Stimulated activated CD8-positive, alpha-beta memory T cell treated with anti-CD3 and anti-CD28 coated beads, Interleukin-15, amount 100 ng/mL, for 1 hour (primary cell): ENCODE measurements at places on chromosomes 7 and 10.

GRCh38 chr10:118444069-118444468 is 101.9 kb upstream of the FAM204A start:
- no peak for DNase-seq

- DNase-seq, result no peak
Observed at GRCh38 chr7:9958486-9958885, 1015.2 kb upstream of the PHF14 start.

DNA sequence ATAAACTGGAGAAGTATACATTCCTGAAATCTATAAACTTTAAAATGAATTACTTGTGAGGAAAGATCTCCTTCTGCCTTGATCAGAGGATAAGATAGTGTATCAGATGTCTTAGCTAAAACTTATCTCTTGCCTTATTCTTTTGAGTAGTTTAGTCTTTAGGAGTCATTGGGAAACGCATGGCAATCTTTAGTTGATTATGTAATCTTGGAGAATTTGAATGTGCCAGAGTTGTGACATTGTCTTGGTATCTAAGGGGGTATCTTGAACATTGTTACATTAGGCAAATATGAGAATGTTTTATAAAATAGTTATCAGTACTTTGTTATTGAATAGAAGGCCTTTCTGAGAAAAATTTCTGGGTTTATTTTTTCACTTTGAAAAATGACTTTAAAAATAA is 61.6 kb upstream of the ADRA2A start:
- no peak for DNase-seq

- no peak for DNase-seq
Observed at GRCh38 chr7:133543657-133544056, 290.8 kb downstream of the EXOC4 start.

GRCh38 chr7:42198296-42198695 is 38.7 kb downstream of the GLI3 start:
- DNase-seq, result no peak

DNA sequence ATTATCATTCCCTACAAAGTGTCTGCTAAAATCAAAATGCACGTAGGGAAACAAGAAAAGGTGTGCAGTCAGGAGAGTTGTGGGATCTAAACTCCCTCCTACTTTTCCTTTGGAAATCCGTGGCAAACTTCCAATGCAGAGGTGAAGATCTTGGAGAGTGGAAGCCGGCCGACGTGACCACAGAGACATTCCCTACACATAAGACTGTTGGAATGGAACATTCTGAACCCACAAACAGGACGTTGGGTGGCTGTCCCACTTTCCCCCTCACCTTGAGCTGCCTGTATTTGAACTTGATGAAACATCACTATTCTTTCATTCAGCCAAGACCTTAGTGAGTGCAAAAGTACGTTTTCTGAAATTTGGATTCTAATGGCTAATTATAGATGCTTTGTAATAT is 65.9 kb downstream of the PRKCQ start:
- no peak for DNase-seq

DNA sequence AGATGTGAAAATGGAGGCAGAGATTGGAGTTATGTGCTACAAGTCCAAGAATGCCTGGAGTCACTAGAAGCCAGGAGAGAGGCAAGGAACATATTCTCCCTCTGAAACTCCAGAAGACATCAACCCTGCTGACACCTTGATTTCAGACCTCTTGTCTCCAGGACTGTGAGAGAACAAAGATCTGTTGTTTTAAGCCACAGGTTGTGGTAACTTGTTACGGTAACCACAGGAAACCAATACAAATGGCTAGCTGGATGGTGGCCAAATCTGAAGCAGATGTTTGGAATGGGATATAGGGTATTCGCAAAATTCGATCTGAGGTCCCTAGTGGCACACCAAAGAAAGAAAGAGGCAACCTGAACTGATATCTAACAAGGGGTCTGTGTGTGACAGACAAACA is 129.0 kb downstream of the HERPUD2 start:
- no peak for DNase-seq

- no peak for DNase-seq
Observed at GRCh38 chr10:30810416-30810815, 180.9 kb upstream of the LYZL2 start.

- DNase-seq, result no peak
Observed at GRCh38 chr7:105837765-105838626, 38.4 kb downstream of the ATXN7L1 start.
